Stomach (tissue), 19 donors: ENCODE measurements at places on chromosomes 6 and 20. TPM values are rescaled to one million over a fixed set of nuclear protein-coding genes. Genes with fewer than 3 reads are reported as not detected.

FAXC gene
- total RNA-seq, result not detected

GRM1 gene
- not detected for total RNA-seq

NFKBIL1 gene
- 13.6 TPM for total RNA-seq

ADTRP gene
- total RNA-seq, result 39.7 TPM
